Hippocampal formation (tissue), 2 donors: ENCODE measurements at places on chromosomes 6 and 20.

GRCh38 chr6:157137501-157137900, 185.8 kb downstream of the TMEM242 start:
- no peak for DNase-seq

DNA sequence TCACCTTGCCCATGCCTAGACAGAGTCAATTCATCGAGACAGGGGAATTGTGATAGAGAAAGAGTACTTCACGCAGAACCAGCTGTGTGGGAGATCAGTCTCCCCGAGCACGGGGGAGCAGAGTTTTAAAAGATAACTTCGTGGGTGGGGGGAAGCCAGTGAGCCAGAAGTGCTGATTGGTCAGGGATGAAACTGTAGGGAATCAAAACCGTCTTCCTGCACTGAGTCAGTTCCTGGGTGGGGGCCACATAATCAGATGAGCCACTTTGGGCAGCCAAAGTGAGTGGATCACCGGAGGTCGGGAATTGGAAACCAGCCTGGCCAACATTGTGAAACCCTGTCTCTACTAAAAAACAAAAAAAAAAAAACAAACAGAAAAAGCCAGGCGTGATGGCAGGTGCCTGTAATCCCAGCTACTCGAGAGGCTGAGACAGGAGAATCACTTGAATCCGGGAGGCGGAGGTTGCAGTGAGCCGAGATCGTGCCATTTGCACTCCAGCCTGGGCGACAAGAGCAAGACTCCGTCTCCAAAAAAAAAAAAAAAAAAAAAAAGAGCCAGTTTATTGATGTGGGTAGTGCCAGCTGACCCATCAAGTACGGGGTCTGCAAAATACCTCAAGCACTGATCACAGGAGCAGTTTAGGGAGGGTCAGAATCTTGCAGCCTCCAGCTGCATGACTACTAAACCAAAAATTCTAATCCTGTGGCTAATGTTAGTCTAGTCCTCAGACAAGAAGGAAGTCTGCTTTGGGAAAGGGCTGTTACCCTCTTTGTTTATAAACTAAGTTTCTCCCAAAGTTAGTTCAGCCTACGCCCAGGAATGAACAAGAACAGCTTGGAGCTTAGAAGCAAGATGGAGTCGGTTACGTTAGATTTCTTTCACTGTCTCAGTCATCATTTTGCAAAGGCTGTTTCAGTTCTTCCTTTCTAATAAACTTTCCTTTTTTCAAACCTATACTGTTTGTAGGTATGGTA, 3.9 kb upstream of the TRIM39 start:
- no peak for DNase-seq

- DNase-seq = no peak
Measured at GRCh38 chr6:13666194-13667105, 45.2 kb downstream of the RANBP9 start.

DNA sequence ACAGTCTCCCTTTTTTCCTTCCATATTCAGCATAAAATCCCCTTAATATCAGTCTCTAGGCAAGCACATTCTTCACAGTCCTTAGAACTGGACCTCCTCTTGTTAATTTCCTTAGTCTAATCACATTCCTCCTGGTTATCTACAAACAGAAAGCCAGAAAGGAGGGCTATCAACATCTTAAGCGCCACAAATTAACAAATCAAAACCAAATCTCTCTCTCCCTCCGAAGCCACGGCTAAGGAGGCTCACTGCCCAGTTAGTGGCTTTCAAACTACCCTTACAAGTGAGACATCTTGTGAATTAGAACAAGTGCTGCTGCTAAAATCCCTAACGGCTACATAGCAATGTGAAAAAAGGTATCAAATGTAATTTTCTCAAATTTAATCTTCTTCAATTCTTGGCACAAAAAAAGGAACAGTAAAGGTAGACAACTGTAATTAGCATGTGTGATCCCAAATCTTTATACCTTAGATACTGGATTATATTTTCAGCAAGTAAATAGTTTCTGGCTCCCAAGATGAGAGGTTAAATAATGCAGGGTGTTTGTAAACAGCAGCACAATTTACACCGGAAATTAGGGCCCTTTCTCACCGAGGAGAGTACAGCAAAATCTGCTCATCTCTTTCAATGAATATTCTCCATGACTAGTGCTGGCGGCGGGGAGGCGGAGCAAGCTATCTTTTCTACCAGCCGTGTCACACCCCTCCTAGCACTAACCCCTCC, 1.4 kb upstream of the TRIM39 start:
- DNase-seq = no peak

DNA sequence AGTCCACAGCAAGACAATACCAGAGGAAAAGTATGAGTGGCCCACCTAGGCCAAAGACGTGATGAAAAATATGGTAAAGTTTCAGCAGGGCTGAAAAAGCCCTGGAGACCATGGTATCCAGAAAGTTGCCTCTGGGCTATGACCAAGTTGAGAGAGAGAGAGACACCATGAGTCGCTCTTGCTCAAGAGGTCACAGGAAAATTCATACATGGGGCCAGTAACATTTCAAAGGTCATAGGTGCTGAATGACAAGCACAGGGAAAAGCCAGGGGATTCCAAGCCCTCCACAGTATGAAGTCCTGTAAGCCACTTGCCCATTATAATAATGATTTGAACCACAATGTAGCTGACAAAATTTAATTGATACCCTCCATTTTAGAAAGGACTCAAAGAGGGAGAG, 657.7 kb upstream of the CITED2 start:
- no peak for DNase-seq

GRCh38 chr20:38685271-38685670, 39.0 kb upstream of the SLC32A1 start:
- DNase-seq = no peak

- no peak for DNase-seq
Measured at GRCh38 chr6:22041797-22042480, 254.9 kb downstream of the PRL start.

DNA sequence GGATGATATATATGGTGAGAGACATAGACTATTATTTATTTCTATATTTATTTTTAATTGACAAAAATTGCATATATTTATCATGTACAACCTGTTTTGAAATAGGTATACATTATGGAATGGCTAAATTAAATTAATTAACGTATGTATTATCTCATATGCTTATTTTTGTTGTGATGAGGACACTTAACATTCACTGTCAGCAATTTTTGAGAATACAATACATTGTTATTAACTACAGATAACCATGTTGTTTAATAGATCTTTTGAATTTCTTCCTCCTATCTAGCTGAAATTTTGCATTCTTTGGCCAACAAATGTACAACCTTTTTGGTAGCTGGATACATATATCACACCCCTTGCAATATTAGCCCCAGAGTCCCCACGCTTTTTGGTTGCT, 110.7 kb upstream of the CITED2 start:
- no peak for DNase-seq

- DNase-seq = no peak
Measured at GRCh38 chr6:83459663-83460062, 28.8 kb upstream of the ME1 start.

- DNase-seq = no peak
Measured at GRCh38 chr6:56424542-56425083, 177.2 kb upstream of the COL21A1 start.

- DNase-seq = no peak
Measured at GRCh38 chr6:20198775-20199174, 13.5 kb downstream of the MBOAT1 start.

DNA sequence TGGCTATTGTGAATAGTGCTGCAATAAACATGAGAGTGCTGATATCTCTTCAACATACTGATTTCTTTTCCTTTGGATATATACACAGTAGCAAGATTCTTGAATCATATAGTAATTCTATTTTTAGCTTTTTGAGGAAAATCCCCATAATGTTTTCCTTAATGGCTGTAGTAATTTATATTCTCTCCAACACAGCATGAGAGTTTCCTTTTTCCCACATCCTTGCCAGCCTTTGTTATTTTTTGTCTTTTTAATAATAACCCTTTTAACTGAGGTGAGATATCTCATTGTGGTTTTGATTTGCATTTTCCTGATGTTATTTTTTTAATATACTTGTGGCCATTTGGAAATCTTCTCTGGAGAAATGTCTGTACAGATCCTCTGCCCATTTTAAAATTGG, 132.6 kb downstream of the PRL start:
- DNase-seq = no peak

- DNase-seq = no peak
Measured at GRCh38 chr6:129469070-129469662, 240.8 kb downstream of the ARHGAP18 start.

GRCh38 chr6:40358473-40359460, 228.4 kb downstream of the LRFN2 start:
- no peak for DNase-seq

DNA sequence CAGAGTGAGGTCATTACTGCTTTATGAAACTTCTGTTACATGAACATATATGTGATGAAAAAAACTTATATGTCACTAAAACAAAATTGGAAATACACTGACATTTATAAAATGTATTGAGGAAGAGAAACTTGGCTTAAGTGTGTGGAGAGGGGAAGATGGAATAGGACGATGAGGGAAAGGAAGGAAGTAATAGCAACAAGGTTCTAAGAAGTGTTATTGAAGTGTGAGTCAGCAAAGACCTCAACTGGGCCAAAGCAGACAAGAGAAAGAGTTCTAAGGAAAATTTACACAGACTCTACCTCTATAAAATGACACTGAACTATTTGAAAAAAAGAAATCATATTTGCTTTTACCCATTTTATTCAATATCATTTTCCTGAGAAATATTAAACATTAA, 38.3 kb downstream of the SNX3 start:
- no peak for DNase-seq
